Natural killer cell (primary cell): ENCODE measurements at places on chromosomes 5 and 9.
A peak's percentile ranks its signal among the peaks of the same experiment; 100 is the strongest.

DNA sequence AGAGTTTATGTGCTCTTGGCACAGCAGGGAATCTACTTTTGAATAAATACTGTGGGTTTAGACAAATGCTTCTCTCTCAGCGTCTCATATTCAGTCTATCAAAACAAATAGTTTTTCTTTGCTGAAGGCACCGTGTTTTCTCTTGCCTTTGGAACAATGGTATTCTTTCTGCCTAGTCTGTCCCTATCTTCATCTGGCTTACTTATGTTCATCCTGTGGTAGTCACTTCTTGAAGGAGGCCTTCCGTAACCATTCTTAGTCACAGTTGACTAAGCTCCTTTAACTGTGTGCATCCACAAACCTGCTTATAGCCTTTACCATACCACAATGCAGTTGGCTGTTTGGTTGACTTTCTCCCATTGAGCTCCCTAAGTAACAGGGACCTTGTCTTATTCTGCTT lies 45.9 kb downstream of the LARP1 start:
- H3K27ac ChIP-seq, result no peak overlapping the region
- H3K4me1 ChIP-seq, result peaks cover 6% of the 10 kb centered on the region
- DNase-seq, result no peak
- H3K36me3 ChIP-seq, result peaks cover 83% of the 10 kb centered on the region

GRCh38 chr5:133041910-133042309 lies 9.9 kb upstream of the HSPA4 start:
- no peak overlapping the region for H3K27ac ChIP-seq
- no peaks in the 10 kb centered on the region for H3K27me3 ChIP-seq
- no peak for DNase-seq
- H3K36me3 ChIP-seq, result no peaks in the 10 kb centered on the region
- H3K4me1 ChIP-seq, result no peaks in the 10 kb centered on the region

DNA sequence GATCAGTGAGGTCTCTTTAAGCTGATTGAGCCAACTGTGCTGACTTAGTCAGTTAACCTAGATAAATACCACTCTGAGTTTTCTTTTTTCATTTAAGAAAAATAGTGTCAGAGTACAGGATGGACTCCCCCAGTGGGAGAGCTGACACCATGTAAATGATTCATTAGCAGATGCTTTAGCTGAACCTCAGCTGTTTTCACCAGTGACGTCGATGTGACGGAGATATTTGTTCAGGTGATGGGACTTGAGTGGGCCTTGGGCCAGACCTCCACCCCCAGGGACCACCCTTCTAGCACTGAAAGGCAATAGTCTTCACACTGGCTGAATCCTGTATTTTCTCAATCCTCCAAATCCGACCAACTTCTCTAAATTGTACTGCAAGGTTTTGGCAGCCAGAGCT lies 196.1 kb downstream of the GAS1 start:
- no peaks in the 10 kb centered on the region for H3K4me1 ChIP-seq
- H3K27ac ChIP-seq, result no peak overlapping the region
- no peaks in the 10 kb centered on the region for H3K36me3 ChIP-seq
- no peaks in the 10 kb centered on the region for H3K27me3 ChIP-seq
- DNase-seq, result no peak

DNA sequence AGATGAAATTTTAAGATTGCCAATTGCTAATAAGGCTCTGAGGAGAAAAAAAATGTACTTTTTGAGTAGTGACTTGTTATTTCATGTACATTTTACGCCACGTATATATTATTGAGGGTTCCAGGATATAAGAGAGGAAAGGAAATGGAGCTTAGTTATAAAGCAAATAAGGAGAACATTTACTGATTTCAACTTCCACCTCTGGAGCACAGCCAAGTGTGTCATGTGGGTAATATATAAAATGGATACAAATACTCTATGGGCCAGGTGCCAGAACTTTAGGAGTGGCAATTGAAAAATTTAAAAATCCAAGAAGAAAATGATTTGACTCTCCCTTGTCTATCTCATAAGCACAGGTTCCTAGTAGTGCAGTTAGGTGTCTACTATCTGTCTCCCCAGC lies 45.0 kb upstream of the VLDLR start:
- no peak overlapping the region for H3K4me3 ChIP-seq
- no peaks in the 10 kb centered on the region for H3K36me3 ChIP-seq
- no peaks in the 10 kb centered on the region for H3K27me3 ChIP-seq
- DNase-seq, result no peak
- H3K27ac ChIP-seq, result no peak overlapping the region

DNA sequence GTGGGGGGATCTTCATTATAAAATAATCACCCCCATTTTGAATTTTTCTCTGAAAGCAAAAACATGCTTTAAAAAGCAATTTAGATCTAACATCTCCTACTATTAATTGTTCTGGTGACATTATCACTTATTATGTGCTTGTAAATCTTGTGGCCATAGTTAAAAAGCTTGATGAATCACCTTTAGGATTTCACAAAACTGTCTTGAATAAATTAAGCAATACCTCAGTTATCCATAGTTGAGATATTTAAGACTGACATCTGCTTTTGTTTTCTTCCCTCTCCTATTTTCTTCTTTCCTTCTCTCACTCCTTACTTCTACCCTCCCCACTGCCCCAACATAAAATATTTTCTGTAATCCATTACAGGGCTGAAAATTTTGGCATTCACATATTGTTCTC lies 84.8 kb downstream of the SLC1A3 start:
- H3K27ac ChIP-seq, result no peak overlapping the region
- DNase-seq, result no peak
- peaks cover 4% of the 10 kb centered on the region for H3K27me3 ChIP-seq
- no peaks in the 10 kb centered on the region for H3K36me3 ChIP-seq
- H3K4me3 ChIP-seq, result no peak overlapping the region

- no peak overlapping the region for H3K4me3 ChIP-seq
- H3K36me3 ChIP-seq, result no peaks in the 10 kb centered on the region
- DNase-seq, result no peak
- no peaks in the 10 kb centered on the region for H3K4me1 ChIP-seq
These were observed 171.2 kb downstream of the TSSK1B start for GRCh38 chr5:113263545-113263944.

- no peaks in the 10 kb centered on the region for H3K4me1 ChIP-seq
- no peak overlapping the region for H3K4me3 ChIP-seq
- no peak overlapping the region for H3K27ac ChIP-seq
- no peaks in the 10 kb centered on the region for H3K36me3 ChIP-seq
These were observed 55.0 kb downstream of the PAPPA start for GRCh38 chr9:116208417-116209232.

- H3K4me1 ChIP-seq, result no peaks in the 10 kb centered on the region
- DNase-seq, result no peak
- no peak overlapping the region for H3K4me3 ChIP-seq
- no peaks in the 10 kb centered on the region for H3K27me3 ChIP-seq
- no peak overlapping the region for H3K27ac ChIP-seq
These were observed 89.6 kb downstream of the CCDC171 start for GRCh38 chr9:15642369-15642962.

GRCh38 chr9:128142061-128142460 lies 7.2 kb upstream of the LCN2 start:
- no peak overlapping the region for H3K27ac ChIP-seq
- no peaks in the 10 kb centered on the region for H3K36me3 ChIP-seq
- DNase-seq, result peak; percentile 33
- H3K27me3 ChIP-seq, result no peaks in the 10 kb centered on the region

DNA sequence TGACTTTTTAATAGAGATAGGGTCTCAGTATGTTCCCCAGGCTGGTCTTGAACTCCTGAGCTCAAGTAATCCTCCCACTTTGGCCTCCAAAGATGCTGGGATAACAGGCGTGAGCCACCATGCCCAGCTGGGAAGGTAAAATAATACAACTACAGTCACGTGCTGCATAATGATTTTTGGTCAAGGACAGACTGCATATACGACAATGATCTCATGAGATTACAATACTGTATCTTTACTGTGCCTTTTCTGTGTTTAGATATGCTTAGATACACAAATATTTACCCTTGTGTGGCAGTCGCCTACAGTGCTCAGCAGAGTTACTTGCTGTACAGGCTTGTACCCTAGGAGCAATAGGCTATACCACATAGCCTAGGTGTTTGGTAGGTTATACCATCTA lies 14.2 kb upstream of the IRF1 start:
- no peaks in the 10 kb centered on the region for H3K36me3 ChIP-seq
- DNase-seq, result no peak
- H3K4me3 ChIP-seq, result no peak overlapping the region
- H3K27me3 ChIP-seq, result no peaks in the 10 kb centered on the region

DNA sequence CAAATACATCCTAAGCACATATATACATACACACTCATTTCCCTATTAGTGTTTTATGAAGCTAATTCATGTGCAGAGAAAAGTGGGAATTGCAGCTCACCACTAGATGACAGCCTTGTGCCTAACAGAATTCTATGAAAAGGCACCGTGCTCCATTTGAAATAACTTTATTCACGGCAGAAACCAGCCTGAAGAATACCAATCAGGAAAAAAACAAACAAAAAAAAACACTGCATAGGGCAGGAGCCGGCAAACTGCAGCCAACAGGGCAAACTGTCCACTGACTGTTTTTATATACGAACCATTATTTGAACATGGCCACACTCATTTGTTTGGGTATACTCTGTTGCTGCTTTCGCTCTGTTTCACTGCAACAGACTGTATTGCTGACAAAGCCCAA lies 33.6 kb downstream of the ERMP1 start:
- H3K36me3 ChIP-seq, result peaks cover 50% of the 10 kb centered on the region
- H3K27ac ChIP-seq, result no peak overlapping the region
- H3K4me1 ChIP-seq, result peaks cover 2% of the 10 kb centered on the region
- H3K27me3 ChIP-seq, result no peaks in the 10 kb centered on the region
- DNase-seq, result no peak
- no peak overlapping the region for H3K4me3 ChIP-seq

- H3K36me3 ChIP-seq, result no peaks in the 10 kb centered on the region
- H3K4me3 ChIP-seq, result no peak overlapping the region
- H3K27ac ChIP-seq, result no peak overlapping the region
- DNase-seq, result no peak
- H3K27me3 ChIP-seq, result no peaks in the 10 kb centered on the region
These were observed 12.2 kb downstream of the AFAP1L1 start for GRCh38 chr5:149283626-149284480.

DNA sequence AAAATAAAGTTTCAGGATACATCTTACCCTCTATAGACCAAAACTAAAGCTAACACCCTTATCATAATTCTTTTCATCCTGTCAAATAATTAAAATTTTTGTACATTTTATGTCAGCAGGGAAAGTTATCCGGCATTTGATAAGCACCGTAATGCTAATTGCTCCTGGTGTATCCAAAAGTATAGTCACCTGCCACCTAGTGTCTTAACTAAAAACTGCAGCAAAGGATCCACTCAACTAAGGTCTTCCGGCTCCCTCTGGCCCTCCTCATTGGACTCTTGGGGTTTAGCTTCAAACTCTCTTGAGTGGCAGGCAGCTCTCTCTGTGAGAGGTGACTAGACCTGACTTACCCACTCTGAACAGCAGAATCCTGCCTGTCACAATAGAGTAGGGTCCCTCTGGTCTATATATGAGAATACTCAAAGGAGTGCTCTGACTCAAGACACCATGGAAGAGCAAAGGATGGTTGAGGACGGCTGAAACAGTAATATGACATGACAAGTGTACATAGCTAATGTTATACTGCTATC lies 60.4 kb upstream of the CAST start:
- no peak overlapping the region for H3K4me3 ChIP-seq
- no peaks in the 10 kb centered on the region for H3K36me3 ChIP-seq

DNA sequence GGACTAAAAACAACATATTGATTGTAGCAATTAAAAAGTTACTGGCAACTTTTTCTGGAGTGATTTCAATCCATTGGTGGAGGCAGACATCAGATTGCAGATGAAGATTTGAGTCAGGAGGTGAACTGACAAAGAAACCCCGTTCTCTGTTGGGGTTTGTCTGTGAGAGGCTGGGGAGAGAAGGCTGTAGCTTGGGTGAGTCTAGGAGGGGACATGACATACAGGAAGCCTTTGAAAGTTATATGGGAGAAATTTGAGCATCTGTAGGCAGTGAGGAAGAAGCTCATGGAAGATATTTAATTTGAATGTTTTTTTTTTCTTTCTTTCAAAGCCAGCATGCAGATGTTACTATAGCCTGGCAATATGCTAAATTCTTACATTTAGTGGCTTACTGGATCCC lies 26.0 kb downstream of the KDM4C start:
- H3K4me3 ChIP-seq, result no peak overlapping the region
- no peak overlapping the region for H3K27ac ChIP-seq
- no peaks in the 10 kb centered on the region for H3K27me3 ChIP-seq
- peaks cover 33% of the 10 kb centered on the region for H3K4me1 ChIP-seq

GRCh38 chr9:131774636-131775035 lies 34.8 kb upstream of the RAPGEF1 start:
- no peaks in the 10 kb centered on the region for H3K4me1 ChIP-seq
- DNase-seq, result no peak
- H3K4me3 ChIP-seq, result no peak overlapping the region
- H3K27me3 ChIP-seq, result no peaks in the 10 kb centered on the region

DNA sequence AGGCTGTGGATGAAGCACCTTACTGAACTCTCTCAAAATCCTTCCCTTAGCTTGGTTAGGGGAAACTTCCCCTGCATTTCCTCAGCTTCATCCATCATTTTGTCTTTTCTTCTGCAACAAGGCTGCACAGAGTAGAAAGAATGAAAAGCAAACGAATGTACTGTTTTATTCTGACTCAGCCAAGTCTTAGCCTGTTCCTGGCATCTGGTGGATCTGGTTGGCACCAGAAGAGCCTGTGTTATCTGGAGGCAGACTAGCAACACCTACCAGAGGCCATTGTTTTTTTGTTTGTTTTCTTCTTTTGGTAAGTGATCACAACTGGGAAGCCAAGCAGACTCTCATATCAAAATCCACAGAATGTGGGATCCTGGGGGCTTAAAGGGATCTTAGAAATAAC lies 200.7 kb downstream of the FANCC start:
- H3K27ac ChIP-seq, result no peak overlapping the region
- no peaks in the 10 kb centered on the region for H3K36me3 ChIP-seq
- DNase-seq, result no peak
- H3K4me3 ChIP-seq, result no peak overlapping the region
- H3K27me3 ChIP-seq, result no peaks in the 10 kb centered on the region
- no peaks in the 10 kb centered on the region for H3K4me1 ChIP-seq

GRCh38 chr5:171776770-171777759 lies 8.6 kb upstream of the SMIM23 start:
- H3K27me3 ChIP-seq, result no peaks in the 10 kb centered on the region
- H3K36me3 ChIP-seq, result no peaks in the 10 kb centered on the region
- no peak for DNase-seq
- H3K27ac ChIP-seq, result no peak overlapping the region
- no peaks in the 10 kb centered on the region for H3K4me1 ChIP-seq

DNA sequence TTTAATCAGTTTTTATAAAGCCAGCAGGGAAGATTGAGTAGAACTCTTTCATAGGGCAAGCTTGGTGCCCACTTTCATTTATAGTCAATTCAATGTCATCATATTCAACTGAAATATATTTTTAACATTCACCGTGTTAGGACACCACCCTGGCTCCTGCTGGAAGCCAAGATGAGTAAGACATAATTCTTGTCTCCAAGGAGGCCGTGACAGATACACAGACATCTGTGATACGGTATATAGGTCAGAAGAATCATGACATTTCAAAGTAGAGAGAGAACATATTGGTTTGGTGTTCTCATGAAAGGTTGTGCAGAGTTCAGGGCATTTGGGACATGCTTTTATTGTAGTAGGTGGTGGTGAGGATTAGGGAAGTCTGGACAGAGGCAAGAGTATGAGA lies 120.1 kb downstream of the CMYA5 start:
- no peaks in the 10 kb centered on the region for H3K36me3 ChIP-seq
- H3K4me3 ChIP-seq, result no peak overlapping the region
- no peaks in the 10 kb centered on the region for H3K27me3 ChIP-seq
- H3K27ac ChIP-seq, result no peak overlapping the region
- H3K4me1 ChIP-seq, result no peaks in the 10 kb centered on the region

- no peak overlapping the region for H3K4me3 ChIP-seq
- H3K27ac ChIP-seq, result no peak overlapping the region
- DNase-seq, result no peak
- H3K36me3 ChIP-seq, result peaks cover 97% of the 10 kb centered on the region
- peaks cover 3% of the 10 kb centered on the region for H3K4me1 ChIP-seq
These were observed 15.8 kb downstream of the TLN1 start for GRCh38 chr9:35716230-35716629.
